ENCODE measurements at places on chromosomes 1 and 21. TPM values are rescaled to one million over a fixed set of nuclear protein-coding genes. Genes with fewer than 3 reads are reported as not detected.

SPRR2G gene
- total RNA-seq = not detected

NBL1 gene
- total RNA-seq = 70.7 TPM

LCE2A gene
- total RNA-seq = not detected

SLC26A9 gene
- total RNA-seq = 0.12 TPM

OR6K3 gene
- not detected for total RNA-seq

RYR2 gene
- not detected for total RNA-seq

CEP85 gene
- total RNA-seq = 8.4 TPM

TBX15 gene
- 62.8 TPM for total RNA-seq

LCE1B gene
- total RNA-seq = not detected

SLC1A7 gene
- total RNA-seq = not detected

PDPN gene
- total RNA-seq = 8.0 TPM

KIF14 gene
- 1.7 TPM for total RNA-seq

AMY1B gene
- total RNA-seq = not detected

MXRA8 gene
- 684 TPM for total RNA-seq

SPOCD1 gene
- 51.1 TPM for total RNA-seq

ATP5PO gene
- 101 TPM for total RNA-seq

KCNQ4 gene
- total RNA-seq = 0.12 TPM

CYP4A22 gene
- not detected for total RNA-seq

MYBPH gene
- total RNA-seq = not detected

NBPF4 gene
- not detected for total RNA-seq

FCRL5 gene
- not detected for total RNA-seq

BCAR3 gene
- total RNA-seq = 68.8 TPM

TLCD4 gene
- 0.81 TPM for total RNA-seq

PROX1 gene
- 0.16 TPM for total RNA-seq

FCRL2 gene
- not detected for total RNA-seq

PGLYRP3 gene
- total RNA-seq = not detected

SHE gene
- total RNA-seq = not detected

EPS8L3 gene
- not detected for total RNA-seq

CCSAP gene
- total RNA-seq = 6.7 TPM

PTPN14 gene
- total RNA-seq = 115 TPM

ATAD3C gene
- under 0.01 TPM for total RNA-seq

RGSL1 gene
- not detected for total RNA-seq

TMCC2 gene
- 3.5 TPM for total RNA-seq

OR2L2 gene
- not detected for total RNA-seq

FAM177B gene
- not detected for total RNA-seq

All from hair follicle dermal papilla cell (primary cell).